ENCODE measurements at places on chromosomes 13 and 19. TPM values are rescaled to one million over a fixed set of nuclear protein-coding genes. Genes with fewer than 3 reads are reported as not detected.

The WASF3 gene
- not detected for total RNA-seq

The PAF1 gene
- 101 TPM for total RNA-seq

The SYT5 gene
- total RNA-seq: 0.41 TPM

The CDC34 gene
- 43.4 TPM for total RNA-seq

DNA sequence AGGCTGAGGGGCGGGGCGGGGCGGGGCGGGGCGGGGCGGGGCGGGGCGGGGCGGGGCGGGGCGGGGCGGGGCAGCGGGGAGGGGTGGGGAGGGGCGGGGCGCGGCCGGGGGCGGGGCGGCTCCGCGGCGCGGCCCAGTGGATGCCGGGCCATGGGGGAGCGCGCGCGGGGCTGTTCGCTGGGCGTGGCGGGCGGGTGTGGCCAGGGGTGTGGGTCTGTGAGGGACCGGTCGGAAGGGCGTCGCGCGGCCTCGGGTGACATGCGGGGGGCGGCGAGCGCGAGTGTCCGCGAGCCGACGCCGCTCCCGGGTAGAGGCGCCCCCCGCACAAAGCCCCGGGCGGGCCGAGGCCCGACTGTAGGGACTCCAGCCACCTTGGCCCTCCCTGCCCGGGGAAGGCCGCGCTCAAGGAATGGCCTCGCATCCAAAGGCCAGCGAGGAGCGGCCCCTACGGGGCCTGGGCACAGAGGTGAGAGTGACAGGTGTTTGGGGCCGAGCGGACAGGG, at the start of gene ZFP28:
Gene ZFP28, plus strand, starts transcription at position 188 of the 503 bp plus-strand sequence. Its CDS starts 71 bp downstream, at position 259.
- DNase-seq: no peak

DNA sequence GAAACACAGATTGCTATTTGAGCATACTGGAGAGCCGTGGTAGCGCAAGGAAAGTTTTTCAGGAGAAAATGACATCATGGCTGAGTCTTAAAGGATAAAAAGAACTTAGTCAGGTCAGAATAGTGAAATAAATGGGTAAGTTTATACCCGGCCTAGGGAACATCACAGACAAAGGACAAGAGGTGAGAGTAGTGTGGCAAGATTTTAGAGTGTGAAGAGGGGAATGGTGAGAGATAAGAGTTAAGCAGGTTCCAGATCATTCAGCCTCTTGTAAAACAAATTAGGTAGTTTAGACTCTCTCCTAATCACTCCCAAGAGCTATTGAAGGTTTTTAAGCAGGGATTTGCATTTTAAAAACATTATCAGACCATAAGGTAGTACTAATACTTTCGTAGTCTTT, 116.0 kb upstream of the MAB21L1 start:
- no peak for DNase-seq

GRCh38 chr13:51772105-51772455, 31.9 kb downstream of the DHRS12 start:
- DNase-seq: no peak

DNA sequence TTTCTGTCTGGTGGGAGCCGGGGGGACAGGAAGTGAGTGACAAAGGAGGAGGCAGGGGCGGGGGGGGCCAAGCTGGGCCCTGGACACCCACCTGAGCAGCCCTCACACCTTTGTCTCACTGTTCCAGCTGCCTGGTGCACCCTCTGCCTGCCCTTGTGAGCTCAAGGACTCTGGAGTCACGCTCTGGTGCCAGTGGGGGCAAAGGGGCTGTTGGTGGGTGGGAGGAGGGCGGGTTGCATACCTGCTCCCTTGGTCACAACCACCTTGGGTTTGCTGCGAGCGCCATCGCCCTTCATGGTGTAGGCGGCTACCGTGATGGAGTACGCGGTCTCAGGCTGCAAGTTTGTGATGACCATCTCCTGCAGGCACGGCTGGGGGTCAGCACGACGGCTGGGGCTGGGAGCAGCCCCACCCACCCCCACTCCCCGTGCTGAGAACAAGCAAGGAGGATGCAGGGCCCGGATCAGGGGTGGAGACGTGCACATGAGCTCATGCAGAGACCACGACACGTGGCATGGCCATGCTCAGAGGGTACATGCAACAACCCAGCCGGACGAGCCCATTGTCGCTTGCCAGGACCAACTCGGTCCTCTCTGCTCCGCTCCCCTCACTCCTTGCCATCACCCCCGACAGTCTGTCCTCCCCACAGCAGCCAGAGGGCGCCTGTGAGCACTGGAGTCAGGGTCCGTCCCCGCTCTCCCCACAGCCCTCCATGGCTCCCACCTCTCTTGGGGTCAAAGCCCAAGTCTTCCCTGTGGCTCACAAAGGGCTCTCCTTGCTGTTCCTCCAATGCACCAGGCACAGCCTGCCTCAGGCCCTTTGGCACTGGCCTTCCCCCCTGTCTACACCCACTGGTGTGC, 114.9 kb downstream of the PTPRS start:
- DNase-seq: no peak

DNA sequence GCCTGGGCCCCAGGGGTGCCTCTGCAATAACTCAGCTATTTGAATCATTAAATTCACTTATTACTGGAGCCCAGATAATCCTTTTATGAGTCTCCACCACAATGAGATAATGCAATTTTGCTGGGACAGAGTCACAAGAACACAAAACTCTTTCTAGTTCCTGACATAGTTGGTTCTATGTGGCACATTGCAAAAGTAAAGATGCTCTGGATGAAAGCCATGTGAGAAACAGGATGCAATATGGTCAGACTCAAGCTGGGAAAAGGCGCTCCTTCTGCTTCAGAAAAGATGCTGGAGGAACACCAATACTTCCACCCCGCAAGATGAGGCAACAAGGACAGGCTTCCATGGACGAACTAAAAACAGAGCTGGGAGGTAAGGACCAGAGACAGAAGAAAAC, 5.7 kb downstream of the ANKRD27 start:
- DNase-seq: no peak

- DNase-seq: no peak
Measured at GRCh38 chr13:112839356-112840105, 129.5 kb upstream of the MCF2L start.

- no peak for DNase-seq
Measured at GRCh38 chr19:49999371-50000010, 25.7 kb downstream of the VRK3 start.

DNA sequence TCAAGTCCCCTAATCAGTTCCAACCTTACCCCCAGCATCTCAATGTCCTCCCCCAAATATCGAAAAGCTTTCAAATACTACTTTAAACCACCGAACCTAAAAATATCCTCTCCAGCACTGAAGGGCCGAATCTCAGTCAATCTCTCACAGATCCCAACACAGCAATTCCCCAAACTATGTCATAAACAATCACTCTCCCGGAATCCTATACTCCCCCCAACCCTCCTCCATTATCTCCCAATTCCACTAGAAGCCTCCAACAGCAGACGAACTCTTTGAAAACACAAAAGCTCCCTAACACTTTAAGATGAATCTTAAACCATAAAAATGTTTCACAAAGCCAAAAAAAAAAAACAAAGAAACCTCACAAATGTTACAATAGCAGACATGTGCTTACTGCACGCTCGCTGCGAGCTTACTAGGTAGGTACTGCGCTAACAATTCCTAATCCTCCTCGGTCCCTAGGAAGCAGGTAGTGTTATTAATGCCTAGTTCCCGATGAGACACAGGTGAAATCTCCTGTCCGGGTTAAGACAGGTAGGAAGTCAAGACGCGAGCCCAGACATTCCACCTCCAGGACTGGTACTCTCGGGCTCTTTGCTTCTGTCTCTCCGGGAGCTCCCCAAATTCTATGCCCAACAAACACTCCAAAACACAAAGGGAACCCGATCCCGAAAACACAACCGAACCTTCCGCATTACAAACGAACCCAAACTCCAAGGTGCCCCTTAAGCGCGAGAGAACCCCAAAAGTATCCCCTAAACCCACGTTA, 14.2 kb downstream of the FBXO46 start:
- no peak for DNase-seq

GRCh38 chr19:45547965-45548609, 36.5 kb downstream of the OPA3 start:
- no peak for DNase-seq

DNA sequence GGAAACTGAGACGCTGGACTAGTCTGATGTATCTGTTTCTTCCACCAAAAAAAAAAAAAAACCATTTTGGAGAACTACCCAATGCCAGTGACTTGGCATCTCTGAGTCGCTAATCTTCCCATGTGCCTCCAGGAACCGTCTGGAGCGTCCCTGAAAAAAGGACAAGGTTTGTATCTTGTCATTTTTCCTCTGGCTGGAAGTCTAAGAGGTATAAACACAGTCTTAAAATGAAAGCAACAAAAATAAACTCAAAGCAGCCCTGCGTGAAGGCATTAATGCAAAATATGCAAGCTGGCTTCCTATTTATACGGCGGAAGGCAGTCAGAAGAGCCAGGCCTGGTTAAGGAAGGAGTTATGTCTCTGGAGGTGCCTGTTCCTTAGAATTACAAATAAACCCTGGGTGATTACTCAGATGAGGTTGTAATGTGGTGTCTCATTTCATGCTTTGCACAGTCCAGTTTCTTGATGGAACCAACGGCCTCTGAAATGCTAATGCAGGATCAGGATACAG, 20.3 kb downstream of the ACTN4 start:
- no peak for DNase-seq

DNA sequence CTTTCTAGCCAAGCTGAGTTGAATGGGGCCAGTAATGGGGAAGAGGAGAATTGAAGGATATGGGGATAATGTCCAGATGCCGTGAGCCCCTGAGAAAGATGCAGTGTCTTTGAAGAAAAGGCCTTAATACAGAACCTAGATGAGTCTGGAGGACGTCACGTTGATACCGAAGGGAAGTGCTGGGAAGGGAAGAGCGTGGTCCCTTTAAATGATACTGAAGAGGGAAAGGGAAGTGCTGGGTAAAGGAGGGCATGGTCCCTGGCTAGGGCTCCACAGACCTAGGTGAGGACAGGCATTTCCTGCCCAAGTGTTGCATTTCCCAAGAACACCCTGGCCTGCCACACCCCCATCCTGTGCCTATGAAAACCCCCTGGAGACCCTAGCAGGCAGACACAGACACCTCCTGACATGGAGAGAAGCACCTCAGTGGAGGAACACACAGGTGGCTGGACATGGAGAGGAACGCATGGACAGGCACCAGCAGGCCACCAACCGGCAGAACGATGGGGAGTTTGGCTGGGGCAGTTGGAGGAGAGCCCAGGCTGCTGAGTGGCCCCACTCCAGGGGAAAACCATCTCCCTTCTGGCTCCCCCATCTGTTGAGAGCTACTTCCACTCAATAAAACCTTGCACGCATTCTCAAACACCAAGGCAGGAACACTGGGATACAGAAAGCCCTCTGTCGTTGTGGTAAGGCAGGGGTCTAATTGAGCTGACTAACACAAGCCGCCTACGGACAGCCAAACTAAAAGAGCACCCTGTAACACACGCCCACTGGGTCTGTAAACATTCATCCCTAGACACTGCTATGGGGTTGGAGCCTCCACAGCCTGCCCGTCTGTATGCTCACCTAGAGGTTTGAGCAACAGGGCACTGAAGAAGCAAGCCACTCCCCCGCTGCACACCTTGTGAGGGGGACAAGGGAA, 34.9 kb upstream of the POMP start:
- DNase-seq: no peak

GRCh38 chr19:45296355-45296754, 26.3 kb downstream of the CKM start:
- DNase-seq: no peak

- no peak for DNase-seq
Measured at GRCh38 chr13:110471156-110471832, 90.2 kb downstream of the RAB20 start.

DNA sequence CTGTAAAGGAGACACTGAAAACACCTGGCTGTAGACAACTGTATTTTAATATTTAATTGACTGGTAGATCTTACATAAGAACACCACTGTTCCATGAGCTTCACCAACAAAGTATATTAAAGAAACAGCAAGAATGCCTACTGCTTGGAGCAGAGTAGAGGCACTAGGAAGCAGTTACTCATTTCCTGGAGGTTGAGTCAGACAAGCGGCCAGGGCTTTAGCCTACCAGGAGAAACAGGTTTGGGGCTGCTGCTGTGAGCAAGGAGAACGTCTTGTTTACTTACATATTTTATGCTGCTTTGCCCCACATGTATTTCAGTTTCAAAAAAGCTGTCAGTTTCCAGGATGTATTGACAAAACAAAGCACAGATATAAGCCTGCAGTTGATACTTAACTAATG, 33.4 kb downstream of the ALG5 start:
- DNase-seq: no peak

DNA sequence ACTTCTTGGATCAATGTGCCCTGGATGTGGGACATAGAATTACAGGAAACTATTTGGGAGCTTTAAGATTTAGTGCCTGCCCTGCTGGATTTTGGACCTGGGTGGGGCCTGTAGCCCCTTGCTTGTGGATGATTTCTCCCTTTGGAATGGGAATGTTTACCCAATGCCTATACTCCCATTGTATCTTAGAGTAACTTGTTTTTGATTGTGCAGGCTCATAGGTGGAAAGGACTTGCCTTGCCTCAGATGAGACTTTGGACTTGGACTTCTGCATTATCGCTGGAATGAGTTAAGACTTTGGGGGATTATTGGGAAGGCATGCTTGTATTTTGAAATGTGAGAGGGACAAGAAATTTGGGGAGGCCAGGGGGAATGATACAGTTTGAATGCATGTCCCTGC, 13.5 kb downstream of the SLC15A1 start:
- no peak for DNase-seq

DNA sequence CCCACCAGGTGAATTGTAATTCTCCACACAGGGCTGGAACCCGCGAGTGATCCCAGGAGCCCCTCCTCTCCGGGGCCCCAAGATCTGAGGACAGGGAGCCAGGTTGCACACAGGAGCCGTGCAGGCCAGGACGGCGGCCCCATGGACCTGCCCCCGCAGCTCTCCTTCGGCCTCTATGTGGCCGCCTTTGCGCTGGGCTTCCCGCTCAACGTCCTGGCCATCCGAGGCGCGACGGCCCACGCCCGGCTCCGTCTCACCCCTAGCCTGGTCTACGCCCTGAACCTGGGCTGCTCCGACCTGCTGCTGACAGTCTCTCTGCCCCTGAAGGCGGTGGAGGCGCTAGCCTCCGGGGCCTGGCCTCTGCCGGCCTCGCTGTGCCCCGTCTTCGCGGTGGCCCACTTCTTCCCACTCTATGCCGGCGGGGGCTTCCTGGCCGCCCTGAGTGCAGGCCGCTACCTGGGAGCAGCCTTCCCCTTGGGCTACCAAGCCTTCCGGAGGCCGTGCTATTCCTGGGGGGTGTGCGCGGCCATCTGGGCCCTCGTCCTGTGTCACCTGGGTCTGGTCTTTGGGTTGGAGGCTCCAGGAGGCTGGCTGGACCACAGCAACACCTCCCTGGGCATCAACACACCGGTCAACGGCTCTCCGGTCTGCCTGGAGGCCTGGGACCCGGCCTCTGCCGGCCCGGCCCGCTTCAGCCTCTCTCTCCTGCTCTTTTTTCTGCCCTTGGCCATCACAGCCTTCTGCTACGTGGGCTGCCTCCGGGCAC, 3.9 kb downstream of the FFAR1 start:
- no peak for DNase-seq

Measured in CD4-positive, alpha-beta T cell (primary cell).